ENCODE measurements at places on chromosomes 1 and 21.

- DNase-seq, result no peak
Observed at GRCh38 chr1:90509225-90510048, 207.7 kb downstream of the BARHL2 start.

- no peak for DNase-seq
Observed at GRCh38 chr1:223718850-223719249, 6.5 kb downstream of the CAPN2 start.

DNA sequence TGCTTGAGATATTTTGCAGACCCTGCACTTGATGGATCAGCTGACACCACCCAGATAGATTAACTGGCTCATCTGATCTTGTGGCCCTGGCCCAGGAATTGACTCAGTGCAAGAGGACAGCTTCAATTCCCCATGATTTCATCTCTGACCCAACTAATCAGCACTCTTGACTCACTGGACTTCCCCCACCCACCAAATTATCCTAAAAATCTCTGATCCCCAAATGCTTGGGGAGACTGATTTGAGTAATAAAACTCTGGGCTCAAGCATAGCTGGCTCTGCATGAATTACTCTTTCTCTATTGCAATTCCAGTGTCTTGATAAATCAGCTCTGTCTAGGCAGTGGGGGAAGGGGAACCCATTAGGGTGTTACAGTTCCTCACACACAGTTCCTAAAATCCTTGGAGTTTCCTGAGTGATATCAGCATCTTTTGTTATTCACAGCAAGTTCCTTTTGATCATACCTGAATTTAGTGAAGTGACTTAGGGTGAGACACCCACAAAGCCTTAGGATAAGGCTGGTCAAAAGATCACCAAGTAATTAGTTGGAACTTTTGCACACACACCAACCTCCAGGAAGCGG, 104.2 kb downstream of the COP1 start:
- peak; percentile 20 for DNase-seq

DNA sequence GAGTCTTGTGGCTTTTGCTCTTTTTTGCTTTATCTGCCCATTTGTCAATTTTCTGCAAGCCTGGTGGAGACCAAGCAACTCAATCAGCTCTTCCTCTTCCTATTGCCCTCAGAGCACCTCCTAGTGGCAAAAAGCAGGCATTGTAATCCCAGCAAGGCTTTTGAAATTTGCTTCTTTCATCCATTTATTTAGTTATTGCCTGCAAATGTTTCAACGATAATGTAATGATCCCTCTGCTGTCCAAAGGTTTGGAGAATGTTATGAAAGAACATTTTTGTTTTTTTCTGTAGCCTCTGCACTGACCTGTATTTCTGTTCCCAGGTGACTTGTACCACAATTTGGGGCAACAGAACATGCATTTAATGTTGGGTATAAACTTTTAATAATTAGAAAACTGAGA, 127.8 kb downstream of the GABPA start:
- DNase-seq, result peak; percentile 5

DNA sequence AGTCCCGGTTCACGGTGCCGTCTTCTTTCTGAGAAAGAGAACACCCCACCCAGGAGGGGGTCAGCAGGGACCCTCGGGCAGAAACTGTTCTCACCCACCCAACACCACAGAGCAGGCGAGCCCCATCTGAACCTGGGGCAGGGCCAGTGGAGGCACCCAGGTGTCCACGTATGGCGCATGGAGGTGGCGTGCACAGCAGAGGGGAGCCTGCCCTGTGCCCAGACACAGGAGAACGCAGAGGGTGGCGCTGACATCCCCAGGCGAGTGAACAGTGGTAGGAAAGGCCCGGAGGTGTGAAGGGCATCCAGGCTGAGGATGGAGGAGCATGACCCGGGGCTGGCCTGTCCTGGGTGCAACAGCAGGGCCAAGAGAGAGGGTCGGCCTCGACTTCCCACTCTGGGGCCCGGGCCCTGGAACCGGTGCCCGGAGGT, 91.1 kb downstream of the STUM start:
- no peak for DNase-seq

DNA sequence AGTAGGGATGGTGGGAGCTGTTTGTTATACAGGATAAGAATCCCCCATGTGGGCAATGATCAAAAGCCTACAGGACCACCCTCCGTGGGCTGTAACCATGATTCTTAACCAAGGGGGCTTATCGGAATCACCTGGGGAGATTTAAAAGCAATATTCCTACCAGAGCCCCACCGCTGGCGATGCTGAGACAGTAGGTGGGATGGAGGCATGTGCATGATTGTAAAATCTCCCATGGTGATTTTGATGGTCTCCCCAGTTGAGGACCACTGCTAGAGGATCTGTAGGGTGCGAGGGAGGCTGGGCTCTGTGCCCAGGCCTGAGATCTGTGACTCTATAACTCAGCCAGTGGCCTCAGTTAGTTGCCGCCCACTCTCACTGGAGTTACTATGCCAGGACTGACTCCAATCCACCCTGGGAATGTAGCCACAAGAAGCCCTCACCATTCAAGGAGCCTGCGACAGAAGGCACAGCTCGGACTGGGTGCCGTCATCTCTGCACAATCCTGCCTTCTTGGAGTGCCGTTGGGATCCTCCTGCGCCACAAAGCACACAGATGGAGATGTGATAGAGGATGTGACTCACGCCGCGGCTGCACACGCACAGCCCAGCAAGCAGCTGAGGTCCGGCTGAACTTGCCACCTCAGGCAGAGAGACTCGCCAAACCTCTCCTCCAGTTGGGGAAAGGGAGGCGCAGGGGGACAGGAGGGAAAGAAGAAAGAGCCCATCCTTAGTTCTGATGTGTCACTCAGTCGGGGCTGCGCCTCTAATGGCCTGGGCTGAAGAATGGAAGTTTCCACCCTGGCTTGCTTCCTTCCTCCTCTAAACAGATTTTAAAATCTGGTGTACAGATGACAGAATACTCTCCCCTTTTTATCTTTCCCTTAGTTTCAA, 26.5 kb downstream of the AKNAD1 start:
- DNase-seq, result no peak

GRCh38 chr1:102691592-102692090, 416.7 kb downstream of the COL11A1 start:
- DNase-seq, result no peak

- no peak for DNase-seq
Observed at GRCh38 chr1:160214481-160215140, 9.4 kb downstream of the PEA15 start.

DNA sequence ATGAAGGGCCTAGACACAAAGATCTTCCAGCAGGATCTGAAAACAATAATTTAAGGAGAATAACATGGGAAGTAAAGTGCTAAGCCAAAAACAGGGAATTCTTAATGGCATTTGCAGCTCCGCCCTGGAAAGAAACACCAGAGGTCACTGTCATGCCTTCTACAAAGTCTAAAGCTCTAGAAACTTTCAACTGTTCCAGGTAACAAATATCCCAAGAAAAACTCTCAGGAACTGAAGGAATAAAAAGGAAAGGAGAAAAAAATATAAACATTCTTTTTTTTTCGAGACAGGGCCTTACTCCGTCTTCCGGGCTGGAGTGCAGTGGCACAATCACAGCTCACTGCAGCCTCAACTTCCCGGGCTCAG, 13.2 kb downstream of the ZC3H12A start:
- no peak for DNase-seq

DNA sequence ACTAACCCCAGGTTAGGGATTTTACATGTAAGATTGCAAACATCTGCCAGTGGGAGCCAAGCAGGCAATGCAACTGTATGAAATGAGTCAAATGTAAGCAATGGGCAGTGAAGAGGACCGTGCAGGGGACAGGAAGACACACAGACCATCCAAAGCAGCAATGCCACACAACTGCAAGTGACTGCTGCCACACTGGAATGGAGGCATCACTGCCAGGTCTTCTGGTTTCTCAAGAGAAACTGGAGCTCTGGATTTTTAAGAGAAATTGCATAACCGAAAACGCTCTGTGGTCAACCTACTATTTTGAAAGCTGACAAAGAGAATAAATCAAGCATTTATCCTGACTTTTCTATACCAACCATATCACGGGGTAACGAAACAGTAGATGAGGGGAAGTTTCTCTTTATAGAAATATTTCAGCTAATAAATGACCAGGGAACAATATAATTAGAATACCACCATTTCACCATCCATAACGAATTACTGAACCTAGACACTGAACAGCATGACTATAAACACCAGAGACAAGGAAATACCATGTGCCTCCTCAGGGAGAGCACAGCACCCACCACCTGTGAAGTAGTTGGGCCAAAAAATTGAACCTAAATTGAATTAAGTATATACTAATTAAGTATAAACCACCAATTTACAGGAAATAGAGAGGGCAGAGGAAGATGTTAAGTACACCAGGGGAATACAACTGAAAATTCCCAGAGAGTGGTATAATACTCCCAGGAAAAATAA, 4.4 kb downstream of the AK2 start:
- DNase-seq, result no peak

- no peak for DNase-seq
Observed at GRCh38 chr1:55213151-55213884, 1.8 kb downstream of the USP24 start.

GRCh38 chr1:230208619-230209261, 141.7 kb downstream of the GALNT2 start:
- DNase-seq, result peak; percentile 36

DNA sequence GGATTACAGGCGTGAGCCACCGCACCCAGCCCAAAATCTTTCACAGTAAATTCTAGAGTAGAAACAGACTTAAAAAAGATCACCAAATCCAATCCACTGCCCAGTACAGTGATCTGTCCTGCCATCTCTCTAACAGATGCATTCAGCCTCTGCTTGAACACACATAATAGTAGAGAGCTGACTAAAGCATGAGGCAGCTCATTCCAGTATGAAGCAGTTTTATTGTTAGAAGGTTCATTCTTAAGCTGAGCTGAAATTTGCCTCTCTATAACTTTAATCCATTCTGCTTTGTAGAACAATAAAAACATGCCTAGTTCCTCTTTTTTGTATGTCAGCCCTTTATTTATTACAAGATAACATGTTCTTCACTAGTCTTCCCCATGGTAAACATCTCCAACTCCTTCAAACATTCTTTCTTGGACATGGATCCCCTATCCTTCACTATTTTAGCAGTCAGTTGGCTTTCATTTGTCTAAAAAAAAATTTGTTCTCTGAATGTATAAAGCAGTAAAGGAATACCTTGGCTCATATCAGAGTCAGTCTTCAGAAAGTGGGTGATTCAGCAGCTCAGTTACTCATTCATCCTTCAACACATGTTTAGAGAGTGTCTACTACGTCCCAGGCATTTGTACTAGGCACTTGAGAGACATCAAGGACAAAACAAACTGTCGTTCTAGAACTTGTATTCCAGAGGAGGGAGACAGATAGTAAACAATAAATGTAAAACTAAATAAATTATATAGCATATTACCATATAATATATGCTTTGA, 10.7 kb upstream of the PTBP2 start:
- DNase-seq, result no peak

GRCh38 chr1:67371681-67372080, 58.5 kb downstream of the SERBP1 start:
- DNase-seq, result no peak

GRCh38 chr1:117284399-117285215, 73.9 kb upstream of the VTCN1 start:
- no peak for DNase-seq

GRCh38 chr1:158068918-158069317, 75.5 kb downstream of the KIRREL1 start:
- DNase-seq, result no peak

DNA sequence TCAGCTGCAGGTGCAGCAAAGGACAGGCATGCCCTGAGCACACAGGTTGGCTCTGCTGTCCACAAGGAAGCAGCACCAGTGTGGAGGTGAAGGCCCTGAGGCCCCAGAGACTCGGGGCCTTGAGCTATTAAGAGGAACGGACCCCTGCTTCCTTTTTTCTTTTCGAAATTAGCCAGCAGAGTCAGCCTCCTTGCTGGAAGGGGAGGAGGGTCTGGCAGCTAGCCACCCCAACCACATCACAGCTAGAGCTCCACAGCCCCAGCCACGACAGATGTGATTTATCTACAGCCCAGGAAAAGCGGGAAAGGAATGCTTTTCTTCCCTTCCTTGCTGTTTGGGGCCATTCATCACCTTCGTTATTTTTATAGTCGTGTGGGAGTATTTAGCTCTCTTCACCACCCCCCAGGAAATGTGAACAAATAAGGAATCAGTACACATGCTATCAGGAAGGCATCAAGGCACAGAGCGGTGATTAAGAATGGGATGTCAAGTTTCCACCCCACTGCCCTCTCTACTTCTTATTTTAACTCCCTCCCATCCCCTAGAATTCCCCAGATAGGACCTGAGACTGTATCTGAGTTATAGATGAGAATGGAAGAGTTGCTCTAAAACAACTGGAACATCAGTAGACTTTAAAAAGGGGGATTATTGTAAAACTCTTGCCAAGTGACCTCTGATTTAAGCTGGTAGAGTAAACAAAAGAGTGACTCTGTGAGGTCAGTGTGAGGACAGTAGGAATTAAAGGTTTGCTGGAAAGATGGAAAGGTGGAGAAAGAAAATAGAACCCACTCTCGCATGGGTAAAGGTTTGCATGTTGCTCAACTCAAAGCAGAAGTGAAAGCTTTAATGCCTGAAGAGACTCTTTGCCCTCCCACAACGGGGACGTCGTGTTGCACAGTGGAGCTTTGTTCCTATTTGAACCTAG, 224.7 kb upstream of the GJB5 start:
- DNase-seq, result no peak

GRCh38 chr21:38787461-38788274, 18.1 kb upstream of the ETS2 start:
- DNase-seq, result no peak

GRCh38 chr1:19096036-19096833, 113.8 kb downstream of the UBR4 start:
- DNase-seq, result no peak

DNA sequence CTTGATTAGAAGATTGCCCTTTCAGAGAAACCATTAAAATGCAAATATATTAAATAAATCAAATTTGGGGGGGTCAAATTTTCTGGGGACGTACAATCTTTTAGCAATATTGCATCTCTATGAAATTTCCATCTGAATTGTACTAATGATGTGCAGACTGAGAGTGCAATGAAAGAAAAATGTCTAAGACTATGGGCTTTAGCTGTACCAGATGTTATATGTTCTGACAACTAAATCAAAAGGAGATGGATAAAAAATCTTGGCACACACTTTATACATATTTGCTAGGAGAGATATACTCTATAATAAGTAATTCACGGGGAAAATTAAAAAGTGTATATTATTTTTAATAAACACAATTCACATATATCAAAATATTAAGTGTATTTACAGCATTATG, 13.0 kb upstream of the PLPPR5 start:
- no peak for DNase-seq

DNA sequence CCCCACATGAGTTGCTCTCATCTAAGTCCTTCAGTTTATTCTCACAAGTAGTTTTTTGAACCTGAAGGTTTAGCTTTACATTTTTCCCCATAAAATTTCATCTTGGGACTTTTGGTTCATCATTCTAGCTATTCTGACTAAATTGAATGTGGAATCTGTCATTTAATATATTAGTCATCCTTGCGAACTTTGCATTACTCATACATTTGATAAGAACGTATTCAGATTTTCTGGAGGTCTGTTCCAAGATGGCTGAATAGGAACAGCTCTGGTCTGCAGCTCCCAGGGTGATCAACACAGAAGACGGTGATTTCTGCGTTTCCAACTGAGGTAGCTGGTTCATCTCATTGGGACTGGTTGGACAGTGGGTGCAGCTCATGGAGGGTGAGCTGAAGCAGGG, 59.8 kb upstream of the CSF1 start:
- no peak for DNase-seq

GRCh38 chr1:200638073-200638472, 17.5 kb upstream of the KIF14 start:
- DNase-seq, result no peak

GRCh38 chr21:27799861-27800260, 833.0 kb upstream of the ADAMTS5 start:
- no peak for DNase-seq

GRCh38 chr1:34380526-34381124, 203.9 kb downstream of the C1orf94 start:
- no peak for DNase-seq

GRCh38 chr21:28745131-28746016, 247.3 kb downstream of the LTN1 start:
- DNase-seq, result peak; percentile 75

Data from stimulated activated CD4-positive, alpha-beta T cell treated with anti-CD3 and anti-CD28 coated beads, Interleukin-2, amount 100 ng/mL, for 24 hours (primary cell).